ENCODE measurements at places on chromosomes 4 and X. TPM values are rescaled to one million over a fixed set of nuclear protein-coding genes. Genes with fewer than 3 reads are reported as not detected.
A peak's percentile ranks its signal among the peaks of the same experiment; 100 is the strongest.

TEX11 gene
- not detected for total RNA-seq

DNA sequence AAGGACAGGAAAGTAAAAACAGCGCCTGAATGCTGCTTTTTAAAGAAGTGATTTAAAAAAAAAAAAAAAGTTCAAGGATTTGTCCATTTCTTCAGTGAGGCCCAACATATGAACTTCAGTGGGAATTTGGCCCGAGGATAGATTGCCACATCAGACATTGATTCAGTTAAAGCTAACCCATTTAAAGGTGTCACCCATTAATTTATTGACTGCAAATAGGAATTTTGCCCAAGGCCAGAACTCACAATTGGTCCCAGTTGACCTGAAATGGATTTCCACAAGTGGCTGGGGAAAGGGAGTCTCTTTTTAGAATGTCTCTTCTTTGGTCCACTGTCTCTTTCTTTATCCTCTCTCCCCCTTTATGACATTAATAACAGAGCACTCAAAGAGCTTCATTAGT, 86.5 kb upstream of the RPL34 start:
- DNase-seq, result no peak

VBP1 gene
- total RNA-seq, result 214 TPM

DNA sequence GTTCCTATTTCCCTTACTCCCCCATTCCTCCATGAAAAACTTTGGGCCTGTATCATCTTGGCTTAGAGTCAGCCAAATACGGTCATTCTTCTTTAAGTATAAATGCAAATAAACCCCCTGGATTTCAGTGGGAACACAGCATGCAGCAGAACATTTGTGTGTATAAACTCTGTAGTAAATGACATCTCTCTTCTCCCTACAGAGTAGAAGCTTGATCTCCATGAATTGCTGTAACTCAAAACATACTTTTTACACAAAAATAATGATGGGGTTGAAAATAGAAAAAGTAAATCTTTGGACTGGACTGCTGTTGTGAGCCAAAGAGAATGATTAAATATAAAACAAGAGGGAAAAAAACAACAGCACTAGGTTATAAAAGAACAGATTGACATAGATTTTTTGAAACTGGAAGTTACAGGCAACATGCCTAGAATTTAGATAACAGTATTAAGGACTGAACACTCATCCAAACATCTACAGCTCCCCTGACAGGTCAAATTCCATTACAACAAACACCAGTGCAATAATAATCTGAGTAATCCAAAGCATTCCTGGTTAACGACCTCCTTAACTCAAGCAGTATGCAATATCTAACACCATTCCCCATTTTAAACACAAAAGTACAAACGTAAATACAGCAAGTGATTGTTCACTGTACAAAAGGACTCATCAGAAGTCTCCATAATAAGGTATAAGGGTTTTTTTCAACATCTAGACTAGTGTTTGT, 30.7 kb downstream of the TSPAN5 start:
- peak; percentile 69 for DNase-seq

HSFX1 gene
- 0.59 TPM for total RNA-seq

Measured in M059J (cell line).